CD4-positive, alpha-beta T cell treated with Interferon alpha-2 for 1 hour (primary cell): ENCODE measurements at places on chromosomes 6 and 20.

DNA sequence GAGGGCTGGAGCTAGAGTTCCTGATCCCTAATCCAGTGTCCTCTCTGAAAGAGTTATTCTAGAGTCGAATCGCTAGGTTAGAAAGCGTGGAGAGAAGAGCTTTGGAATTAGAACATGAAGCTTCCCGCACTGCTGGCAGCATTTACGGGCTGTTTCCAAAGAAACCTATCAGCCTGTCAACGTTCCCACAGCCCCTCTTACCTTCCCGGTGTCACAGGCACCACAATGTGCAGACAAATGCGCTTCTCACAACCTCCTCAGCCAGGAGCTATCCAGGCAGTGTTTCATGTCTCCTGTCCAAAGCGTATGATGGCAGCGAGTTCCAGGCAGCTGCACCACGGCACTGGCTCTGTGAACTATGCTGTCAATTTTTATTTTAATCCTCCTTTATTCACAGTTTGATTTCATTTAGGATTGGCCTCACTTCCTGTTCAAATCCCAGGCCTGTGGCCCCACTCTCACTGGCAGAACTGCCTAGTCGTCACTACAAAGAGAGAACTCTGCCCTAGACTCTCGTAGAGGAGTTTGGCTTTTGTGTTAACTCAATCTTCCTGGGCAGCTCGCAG lies 322.8 kb upstream of the SOX4 start:
- DNase-seq = no peak

DNA sequence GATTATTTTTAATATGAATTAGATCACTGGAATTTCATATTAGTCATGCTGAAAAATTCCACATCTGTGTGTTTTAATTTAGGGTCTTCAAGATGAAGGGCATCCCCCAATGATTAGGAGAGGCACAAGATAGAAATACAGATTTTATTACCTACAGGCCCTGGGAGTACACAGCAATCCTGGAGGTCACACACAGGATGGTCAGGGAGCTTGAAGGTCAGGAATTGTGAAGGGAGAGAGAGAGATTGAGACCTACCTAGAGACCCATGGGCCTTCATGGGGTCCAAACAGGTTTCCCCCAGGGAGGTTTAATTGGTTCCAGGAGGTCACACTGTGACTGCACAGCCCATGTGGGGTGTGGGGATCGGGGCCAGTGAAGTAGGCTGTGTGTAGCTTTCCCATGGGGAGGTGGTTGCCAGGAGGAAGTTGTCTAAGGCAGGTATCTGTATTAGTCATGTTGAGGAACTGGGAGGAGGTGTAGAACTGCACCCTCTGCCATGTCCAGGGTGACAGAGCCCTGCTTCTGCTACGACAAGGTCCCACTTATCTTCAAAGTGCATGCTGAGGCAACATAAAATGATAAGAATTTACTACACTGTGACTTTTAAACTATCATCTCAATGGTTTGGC lies 18.3 kb downstream of the SNX9 start:
- DNase-seq = no peak

DNA sequence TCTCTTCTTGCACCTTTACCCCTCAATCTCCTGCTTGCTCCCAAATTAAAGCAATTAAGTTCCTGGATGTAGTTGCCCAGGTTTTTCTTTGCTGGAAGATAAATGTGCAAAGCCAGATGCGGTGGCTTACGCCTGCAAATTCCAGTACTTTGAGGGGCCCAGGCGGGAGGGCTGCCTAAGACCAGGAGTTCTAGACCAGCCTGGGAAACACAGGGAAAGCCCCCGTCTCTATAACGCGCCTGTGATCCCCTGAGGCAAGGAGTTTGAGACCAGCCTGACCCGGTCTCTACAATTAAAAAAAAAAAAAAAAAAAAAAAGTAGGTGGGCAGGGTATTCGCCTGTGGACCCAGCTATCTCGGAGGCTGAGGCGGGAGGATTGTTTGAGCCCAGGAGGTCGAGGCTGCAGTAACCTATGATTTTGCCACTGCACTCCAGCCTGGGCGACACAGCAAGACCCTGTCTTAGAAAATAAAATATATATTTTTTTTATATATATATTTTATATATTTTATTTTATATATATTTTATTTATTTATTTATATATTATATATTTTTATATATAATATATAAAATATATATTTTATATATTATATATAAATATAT lies 461 bp upstream of the DCDC2 start:
- no peak for DNase-seq

GRCh38 chr6:128513878-128514277 lies 6.5 kb downstream of the PTPRK start:
- DNase-seq = no peak

DNA sequence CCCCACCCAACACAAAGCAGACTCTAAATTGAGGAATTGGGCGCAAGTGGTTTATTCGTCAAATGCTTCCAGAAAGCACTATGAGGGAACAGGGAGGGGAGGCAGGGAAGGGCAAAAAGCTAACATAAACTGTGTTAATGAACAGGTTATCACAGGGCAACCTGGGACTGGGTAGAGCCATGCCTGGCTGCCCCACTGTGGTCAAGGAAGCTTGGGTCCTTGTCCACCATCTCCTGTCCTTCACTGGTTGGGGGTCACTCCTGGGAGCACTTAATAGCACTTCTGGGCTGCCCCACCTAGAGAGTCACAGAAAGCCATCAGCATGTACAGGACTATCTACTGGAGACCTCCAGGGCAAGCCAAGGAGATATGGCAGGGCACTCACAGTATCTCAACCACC lies 102.3 kb downstream of the LINC00237 start:
- DNase-seq = no peak
